ENCODE measurements at places on chromosomes 2 and 18. TPM values are rescaled to one million over a fixed set of nuclear protein-coding genes. Genes with fewer than 3 reads are reported as not detected.

The CYP27A1 gene
- total RNA-seq = 29.9 TPM

The CCT4 gene
- 127 TPM for total RNA-seq

The MAP4K4 gene
- total RNA-seq = 98.7 TPM

The POU3F3 gene
- total RNA-seq = 0.17 TPM

The ALPG gene
- total RNA-seq = not detected

The CRYBA2 gene
- not detected for total RNA-seq

The EMX1 gene
- total RNA-seq = not detected

The TFCP2L1 gene
- 7.9 TPM for total RNA-seq

The NEU2 gene
- not detected for total RNA-seq
